ENCODE measurements at places on chromosomes 11 and 22. TPM values are rescaled to one million over a fixed set of nuclear protein-coding genes. Genes with fewer than 3 reads are reported as not detected.
A peak's percentile ranks its signal among the peaks of the same experiment; 100 is the strongest.

Gene SPDYC
- total RNA-seq: not detected

GRCh38 chr11:70302419-70302752 lies 31.9 kb downstream of the PPFIA1 start:
- no peak for DNase-seq
- H3K4me1 ChIP-seq: peaks cover 46% of the 10 kb centered on the region
- H3K4me3 ChIP-seq: no peak overlapping the region
- no peaks in the 10 kb centered on the region for H3K27me3 ChIP-seq

- H3K27ac ChIP-seq: no peak overlapping the region
- H3K36me3 ChIP-seq: no peaks in the 10 kb centered on the region
- peaks cover 100% of the 10 kb centered on the region for H3K27me3 ChIP-seq
- no peaks in the 10 kb centered on the region for H3K4me1 ChIP-seq
Measured at GRCh38 chr22:36729321-36729720, 25.8 kb upstream of the CACNG2 start.

GRCh38 chr11:19768815-19769214 lies 56.2 kb downstream of the NAV2 start:
- H3K27me3 ChIP-seq: peaks cover 23% of the 10 kb centered on the region

Gene TRIM22
- total RNA-seq: 37.8 TPM

Gene SCGB1C1
- total RNA-seq: not detected

DNA sequence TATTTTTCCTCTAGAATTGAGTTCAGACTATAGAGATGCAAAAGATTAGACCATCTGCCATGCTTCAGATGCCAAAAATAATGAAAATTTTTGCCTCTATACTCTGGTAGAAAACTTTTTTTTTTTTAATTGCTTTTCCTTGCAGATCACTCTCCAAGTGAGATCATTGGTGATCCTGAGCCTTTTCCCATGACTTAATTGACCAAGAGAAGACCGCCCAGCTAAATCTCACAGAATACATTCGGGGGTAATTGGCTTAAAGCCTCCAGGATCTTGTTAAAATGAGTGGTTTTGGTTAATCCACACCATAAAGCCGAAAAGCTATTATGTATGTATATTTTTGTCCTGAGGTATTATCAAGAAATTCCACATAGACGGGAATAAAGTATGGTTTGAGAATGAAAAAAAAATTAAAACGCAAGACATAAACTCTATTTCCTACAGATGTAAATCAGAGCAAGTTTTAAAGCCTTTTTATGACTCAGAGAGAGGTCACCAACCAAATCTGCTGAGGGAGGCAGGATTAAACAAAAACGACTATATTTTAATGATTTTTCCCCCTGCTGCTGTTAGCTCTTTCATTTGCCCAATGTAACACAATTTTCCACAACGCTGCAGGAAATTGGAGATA lies 64.0 kb downstream of the PARVA start:
- H3K27me3 ChIP-seq: no peaks in the 10 kb centered on the region
- no peaks in the 10 kb centered on the region for H3K36me3 ChIP-seq
- H3K4me3 ChIP-seq: no peak overlapping the region
- DNase-seq: no peak

- H3K27me3 ChIP-seq: no peaks in the 10 kb centered on the region
- DNase-seq: no peak
- peaks cover 18% of the 10 kb centered on the region for H3K4me1 ChIP-seq
- H3K27ac ChIP-seq: peak overlapping the region; percentile 32
Measured at GRCh38 chr11:34466802-34467488, 28.2 kb downstream of the CAT start.

GRCh38 chr22:45852826-45853225 lies 124.1 kb downstream of the WNT7B start:
- no peak for DNase-seq
- H3K4me3 ChIP-seq: no peak overlapping the region
- no peaks in the 10 kb centered on the region for H3K27me3 ChIP-seq
- H3K4me1 ChIP-seq: no peaks in the 10 kb centered on the region

- H3K4me1 ChIP-seq: peaks cover 27% of the 10 kb centered on the region
- H3K27me3 ChIP-seq: no peaks in the 10 kb centered on the region
- no peak for DNase-seq
- H3K36me3 ChIP-seq: peaks cover 26% of the 10 kb centered on the region
- no peak overlapping the region for H3K27ac ChIP-seq
- H3K4me3 ChIP-seq: no peak overlapping the region
Measured at GRCh38 chr11:96391698-96392307, 2.0 kb downstream of the JRKL start.

Gene CST6
- total RNA-seq: 21.5 TPM

Gene CHADL
- total RNA-seq: 0.73 TPM

Gene SMTNL1
- total RNA-seq: not detected

Data from Calu3 (cell line).